ENCODE measurements at places on chromosomes 1 and 21.

DNA sequence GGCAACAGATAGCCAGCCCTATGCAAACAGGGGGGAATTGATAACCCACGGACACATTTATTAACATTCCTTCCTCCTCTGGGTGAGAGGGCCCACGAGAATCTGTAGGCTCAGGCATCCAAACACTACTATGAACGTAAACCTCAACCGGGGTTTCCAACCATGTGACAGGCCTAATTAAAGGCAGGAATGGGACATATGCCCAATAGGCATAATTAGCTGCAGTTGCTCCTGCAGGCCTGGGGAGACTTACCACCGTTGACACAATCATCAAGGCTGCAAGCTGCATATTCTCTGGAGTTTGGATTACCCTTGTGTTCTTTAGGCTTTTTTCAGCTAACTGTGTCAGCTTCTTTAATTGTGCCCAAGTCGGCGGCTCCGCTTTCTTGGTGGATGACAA lies 22.2 kb upstream of the GBP1 start:
- no peak for DNase-seq

DNA sequence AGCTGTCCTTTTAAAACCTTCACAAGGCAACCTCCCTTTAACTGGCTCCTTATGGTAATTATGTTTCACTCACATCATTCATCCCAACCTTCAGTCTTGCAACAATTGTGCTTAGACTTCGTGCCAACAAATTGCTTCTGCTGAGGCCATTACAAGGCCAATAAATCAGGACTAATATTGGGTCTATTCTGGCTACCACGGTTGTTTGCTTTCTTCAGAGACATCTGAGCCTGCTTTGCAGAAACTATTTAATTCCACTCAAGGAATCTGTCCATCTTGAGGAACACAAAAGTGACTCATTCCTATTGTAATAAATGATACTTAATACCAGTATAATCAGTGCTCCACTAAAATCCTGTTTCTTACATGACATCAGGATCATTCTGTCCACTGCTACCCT lies 2.6 kb upstream of the GSTM4 start:
- DNase-seq = no peak

- no peak for DNase-seq
These were observed 174.0 kb upstream of the ATP1B1 start for GRCh38 chr1:168932539-168932938.

DNA sequence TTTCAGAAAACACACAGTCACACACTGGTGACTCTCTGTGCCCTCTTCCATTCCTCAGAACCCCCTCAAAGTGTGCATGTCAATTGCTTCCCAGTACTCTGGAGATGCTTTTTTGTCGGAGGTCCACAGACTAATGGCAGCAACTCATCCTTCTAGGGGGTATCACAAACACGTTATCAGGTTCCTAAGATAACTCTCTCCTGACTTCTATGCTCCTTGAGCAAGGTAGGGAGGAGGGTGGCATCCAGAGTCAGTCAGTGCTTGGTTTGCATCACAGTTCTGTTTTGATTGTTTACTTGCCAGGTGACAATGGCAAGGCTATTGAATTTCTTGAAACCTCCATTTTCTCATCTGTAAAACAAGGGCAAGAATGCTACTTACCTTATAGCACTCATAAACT lies 39.4 kb upstream of the DYNLT5 start:
- no peak for DNase-seq

- no peak for DNase-seq
These were observed 13.0 kb upstream of the CLDN19 start for GRCh38 chr1:42753070-42753469.

DNA sequence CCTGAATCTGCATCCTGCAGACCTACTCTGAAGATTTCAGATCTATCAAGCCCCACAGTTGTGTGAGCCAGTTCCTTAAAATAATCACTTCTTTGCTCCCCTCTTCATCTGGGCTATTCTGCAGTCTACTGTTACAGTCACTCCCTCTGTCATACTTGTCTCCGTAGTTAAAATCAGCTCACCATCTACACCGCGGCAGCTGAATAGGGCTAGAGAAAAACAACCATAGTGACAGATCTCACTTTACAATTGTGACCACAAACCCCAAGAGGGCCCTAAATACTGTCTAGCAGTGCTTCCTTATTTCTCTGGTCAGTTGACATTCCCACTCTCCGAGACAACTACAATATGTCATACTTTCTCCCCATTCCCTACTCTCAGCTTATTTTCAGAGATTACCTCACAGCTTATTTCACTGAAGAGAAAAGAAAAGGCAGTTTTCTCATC lies 12.9 kb downstream of the DESI2 start:
- no peak for DNase-seq

DNA sequence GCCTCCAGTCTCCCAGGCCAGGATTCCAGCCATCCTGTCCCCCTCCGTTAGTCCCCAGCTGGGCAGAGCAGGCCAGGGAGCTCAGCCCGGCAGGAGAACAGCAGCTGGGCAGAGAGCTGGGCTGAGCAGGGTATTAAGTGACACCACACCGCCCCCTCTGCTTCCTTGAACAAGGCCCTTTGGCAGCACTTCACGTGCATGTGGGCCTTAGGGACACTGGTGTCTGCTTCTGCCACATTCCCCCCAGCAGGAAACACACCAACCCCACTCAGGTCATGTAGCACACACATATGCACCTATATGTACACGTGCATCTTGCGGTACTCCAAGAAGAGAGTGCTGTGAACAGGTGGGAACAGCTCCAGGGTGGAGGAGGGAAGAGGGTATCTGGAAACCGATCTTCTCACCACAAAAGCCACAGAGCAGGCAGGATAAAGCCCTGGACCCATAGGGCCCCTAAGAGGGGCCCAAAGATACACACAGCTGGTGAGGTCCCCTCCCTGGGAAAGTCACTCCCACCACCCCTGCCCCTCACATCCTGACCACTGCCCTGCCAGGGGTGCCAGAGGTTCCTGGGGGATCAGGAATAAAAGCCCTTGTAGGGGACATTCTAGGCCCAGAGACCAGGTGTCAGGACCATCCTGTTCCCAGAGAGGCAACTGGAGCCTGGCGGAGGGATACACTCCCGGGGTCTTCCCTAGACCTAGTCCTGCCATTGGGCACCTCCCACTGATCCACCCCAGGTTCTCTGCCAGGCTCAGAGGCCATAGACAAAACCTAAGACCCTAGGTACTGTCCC lies 4.5 kb downstream of the EPHA2 start:
- no peak for DNase-seq

GRCh38 chr1:221331273-221332183 lies 410.4 kb downstream of the DUSP10 start:
- no peak for DNase-seq

- DNase-seq = peak; percentile 87
These were observed at the start of gene PCP4L1 for GRCh38 chr1:161258439-161259344. Gene PCP4L1 (plus strand): TSS chr1:161258745. CDS start chr1:161258975, 230 bp downstream.

GRCh38 chr1:227884370-227885134 lies 63.2 kb downstream of the WNT9A start:
- DNase-seq = no peak

- no peak for DNase-seq
These were observed 18.2 kb downstream of the CRYZ start for GRCh38 chr1:74714429-74715235.

DNA sequence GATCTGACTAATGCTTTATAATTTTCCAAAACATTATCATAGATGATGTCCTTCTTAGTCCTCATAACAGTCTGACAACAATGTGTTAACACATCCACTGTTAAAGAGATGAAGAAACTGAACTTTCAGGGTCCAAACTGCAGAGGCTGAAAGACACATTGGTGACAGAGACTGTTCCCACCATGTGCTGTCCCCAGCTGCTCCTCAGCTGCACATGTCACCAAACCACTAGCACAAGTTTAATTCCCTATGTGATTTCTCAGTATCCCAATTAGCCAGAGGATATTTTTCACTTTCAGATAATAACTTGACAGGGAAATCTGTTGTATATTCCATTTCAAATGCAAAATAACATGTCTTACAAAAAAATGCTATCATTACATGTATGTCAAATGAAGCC lies 24.6 kb downstream of the LAMC2 start:
- DNase-seq = no peak

DNA sequence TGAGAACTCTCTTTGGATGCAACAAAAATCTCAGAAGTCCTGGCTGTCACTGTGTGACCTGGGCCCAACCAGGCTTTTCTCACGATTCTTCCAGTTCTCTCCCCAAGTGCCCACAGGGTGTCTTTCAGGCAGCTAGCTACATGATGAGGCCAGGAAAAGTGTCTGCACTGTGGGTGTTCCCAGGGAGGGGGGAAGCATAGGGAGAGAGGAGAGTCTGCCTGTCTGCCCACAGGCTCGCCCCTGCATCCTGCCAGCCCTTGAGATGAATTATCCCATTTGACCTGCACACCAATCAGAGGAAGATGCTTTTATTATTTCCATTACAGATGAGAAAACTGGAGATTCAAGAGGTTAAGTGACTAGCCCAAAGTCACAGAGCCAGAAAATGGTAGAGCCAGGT lies 27.8 kb downstream of the FOXO6 start:
- DNase-seq = no peak

- no peak for DNase-seq
These were observed 35.4 kb upstream of the TRAPPC10 start for GRCh38 chr21:43976661-43977060.

DNA sequence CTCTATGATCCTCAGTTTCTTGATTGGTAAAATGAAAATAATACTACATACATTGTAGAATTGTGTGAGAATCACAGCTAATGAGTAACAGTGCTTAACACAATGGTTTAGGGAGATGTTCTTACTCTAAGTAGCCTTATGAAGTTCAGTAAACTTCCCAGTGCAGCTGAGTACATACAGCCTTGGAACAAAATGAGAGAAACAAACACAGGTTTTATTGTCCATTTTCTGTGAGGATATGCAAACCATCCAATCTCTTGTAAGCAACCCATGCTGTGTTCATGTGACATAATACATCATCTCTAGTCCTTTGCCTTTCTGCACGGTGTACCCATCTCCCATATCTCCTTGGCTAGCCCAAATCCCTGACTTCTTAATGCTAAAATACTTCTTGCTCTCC lies 14.7 kb upstream of the STRIP1 start:
- no peak for DNase-seq

DNA sequence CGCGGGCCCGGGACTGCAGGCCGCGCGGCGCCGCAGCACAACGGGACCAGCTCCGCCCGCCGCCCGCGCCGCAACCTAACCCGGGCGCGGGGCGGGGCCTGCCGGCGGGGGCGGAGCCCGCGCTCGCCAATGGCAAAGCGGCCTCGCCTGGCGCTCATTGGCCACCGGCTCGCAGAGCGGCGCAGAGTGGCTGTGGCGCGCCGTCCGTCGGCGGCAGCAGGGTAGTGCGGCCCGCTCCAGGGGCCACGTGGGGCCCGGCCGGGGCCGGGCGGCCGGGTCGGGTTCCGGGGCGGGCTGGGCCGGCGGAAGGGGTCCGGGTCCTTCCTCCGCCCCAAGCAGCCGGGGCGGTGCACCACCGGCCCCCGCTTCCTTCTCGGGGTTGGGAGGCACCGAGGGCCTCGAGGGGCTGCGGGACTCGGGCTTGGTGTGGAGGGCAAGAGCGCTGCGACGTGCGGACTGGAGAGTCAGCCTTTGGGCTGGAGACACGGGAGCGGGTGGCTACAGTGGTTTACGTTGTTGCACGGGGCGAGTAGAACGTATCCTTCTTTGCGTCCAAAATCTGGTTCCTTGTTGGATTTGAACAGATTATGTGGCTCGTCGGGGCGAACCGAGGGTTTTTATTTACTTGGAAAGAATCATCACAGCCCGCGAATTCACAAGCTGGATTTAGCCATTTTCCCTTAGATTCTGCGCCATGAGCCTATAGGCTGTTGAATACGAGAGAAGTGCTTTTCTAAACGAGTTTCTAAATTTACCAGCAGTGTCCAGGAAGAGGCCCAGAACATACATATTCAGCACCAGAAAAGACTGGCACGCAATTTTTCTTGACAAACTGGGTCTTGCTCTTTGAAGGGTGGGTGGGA lies at the start of gene SRM:
Gene SRM, minus strand, starts transcription at position 51 of the 863 bp plus-strand sequence. CDS start 75 bp downstream, outside the sequence.
- peak; percentile 94 for DNase-seq

DNA sequence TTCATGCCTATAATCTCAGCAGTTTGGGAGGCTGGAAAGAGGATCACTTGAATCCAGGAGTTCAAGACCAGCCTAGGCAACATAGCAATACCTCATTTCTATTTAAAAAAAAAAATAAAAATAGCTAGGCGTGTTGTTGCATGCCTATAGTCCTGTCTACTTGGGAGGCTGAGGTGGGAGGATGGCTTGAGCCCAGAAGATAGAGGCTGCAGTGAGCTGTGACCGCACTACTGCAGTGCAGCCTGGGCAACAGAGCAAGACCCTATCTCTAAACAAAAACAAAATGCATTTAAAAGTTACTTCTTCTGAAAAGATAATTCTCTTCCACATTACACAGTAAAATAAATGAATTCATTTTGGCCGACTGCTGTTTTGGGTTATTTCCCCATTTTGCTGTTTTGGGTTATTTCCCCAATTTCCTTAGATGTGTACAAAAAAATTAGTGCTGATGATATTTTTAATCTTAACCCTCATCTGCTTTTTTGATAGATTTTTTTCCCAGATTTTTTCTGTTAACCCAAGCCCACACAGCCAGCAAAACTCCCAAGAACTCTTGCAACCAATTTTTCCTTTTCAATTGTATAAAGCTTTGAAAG lies 23.0 kb upstream of the SAMSN1 start:
- no peak for DNase-seq

DNA sequence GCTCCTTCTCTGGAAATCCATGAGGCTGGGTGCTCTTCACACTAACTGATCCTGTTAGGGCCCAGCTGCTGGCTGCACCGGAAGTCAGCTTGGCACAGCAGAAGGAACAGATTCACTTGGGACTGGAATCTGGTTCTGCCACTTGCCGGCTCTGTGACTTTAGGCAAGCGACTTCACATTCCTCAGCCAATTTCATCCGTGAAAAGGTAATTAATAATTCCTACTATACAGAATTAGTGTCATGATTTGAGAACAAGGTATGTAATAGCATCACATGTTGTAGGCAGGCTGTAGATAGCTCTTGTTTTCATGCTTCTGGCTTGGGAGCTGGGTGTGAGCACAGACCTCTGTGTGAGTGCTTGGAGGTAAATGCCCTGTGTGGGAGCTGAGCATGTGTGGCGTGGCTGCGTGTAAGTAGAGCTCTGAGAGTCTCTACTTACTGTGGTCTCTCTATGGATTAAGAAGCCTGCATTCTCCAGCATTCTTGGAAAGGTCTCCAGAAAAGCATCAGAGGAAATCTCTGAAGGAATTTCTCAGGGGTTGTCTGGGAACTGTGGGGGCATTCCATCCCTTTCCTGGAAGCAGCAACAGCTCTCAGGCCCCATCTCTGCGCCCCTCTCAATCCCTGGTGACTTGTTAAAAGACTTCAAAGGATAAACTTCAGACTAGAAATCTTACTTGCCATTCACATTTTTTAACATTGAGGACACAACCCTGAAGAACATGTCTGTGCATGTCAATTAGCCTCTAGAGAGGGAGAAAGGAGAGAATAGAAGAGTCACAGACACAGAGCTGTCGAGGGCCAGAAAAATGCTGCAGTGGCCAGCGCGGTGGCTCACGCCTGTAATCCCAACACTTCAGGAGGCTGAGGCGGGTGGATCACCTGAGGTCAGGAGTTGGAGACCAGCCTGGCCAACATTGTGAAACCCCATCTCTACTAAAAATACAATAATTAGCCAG lies 47.7 kb upstream of the PPM1J start:
- no peak for DNase-seq

DNA sequence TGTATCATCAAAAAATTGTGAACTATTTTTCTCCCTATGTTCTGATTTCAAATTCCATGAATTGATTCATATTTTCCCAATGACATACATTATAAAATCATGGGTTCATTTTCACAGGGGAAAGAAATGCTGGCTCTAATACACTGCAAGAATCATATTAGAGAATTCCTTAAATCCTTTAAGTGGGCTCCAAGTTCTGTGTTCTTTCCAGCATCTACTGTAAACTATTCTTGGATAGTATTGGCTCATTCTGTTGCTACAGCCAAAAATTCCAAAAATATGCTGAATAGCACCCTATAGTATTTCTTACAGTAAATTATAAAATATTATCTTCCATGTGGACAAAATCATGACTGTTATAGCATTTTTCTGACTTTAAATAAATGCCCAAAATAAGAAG lies 19.0 kb upstream of the C1orf105 start:
- DNase-seq = no peak
